ENCODE measurements at places on chromosomes 16 and 17.

DNA sequence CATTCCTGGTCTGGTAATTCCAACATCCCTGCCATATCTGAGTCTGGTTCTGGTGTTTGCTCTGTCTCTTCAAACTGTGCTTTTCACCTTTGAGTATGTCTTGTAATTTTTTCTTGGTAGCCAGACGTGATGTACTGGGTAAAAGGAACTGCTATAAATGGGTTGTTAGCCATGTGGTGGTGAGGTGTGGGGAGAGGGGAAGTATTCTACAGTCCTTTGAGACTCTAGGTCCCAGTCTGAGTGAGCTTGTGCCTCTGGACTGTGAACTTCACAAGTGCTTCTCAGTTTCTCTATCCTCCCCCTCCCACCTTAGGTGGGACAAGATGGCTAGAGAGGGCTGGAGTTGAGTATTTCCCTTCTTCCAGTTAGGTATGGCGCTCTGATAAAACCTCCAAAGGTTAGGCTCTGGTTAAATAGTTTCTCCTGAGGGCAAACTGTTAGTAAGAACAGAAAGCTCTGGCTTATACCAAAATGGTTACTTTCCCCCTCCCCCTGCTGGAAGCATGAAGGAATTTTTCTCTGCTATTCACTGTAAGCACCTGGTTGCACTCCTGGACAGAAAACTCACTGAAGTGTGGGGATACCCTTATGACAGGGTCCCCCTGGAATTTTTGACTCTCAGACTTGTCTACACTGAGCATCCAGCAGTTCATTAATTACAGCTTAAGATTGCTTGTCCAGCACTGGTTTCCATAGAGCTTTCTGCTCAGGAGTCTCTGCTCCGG is 87.8 kb downstream of the MARCHF10 start:
- peak; percentile 26 for DNase-seq

DNA sequence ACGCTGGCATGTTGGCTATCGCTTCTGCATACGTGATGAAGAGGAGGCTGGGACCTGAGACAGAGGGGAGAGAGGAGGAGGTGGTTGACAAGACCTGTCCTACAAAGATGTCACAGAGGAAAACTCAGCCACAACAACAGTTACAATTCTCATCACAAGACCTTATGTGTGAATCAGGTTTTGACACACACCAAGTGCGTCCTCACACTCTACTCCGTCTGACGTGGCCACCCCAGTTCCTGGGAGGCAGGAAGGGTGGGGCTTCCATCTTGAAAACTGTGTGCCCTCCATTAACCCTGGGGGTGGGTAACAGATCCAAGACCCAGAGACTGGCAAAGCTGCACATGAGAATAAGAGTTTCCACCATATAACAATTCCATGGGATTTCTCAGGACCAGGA is 24.1 kb downstream of the SLC6A4 start:
- no peak for DNase-seq

DNA sequence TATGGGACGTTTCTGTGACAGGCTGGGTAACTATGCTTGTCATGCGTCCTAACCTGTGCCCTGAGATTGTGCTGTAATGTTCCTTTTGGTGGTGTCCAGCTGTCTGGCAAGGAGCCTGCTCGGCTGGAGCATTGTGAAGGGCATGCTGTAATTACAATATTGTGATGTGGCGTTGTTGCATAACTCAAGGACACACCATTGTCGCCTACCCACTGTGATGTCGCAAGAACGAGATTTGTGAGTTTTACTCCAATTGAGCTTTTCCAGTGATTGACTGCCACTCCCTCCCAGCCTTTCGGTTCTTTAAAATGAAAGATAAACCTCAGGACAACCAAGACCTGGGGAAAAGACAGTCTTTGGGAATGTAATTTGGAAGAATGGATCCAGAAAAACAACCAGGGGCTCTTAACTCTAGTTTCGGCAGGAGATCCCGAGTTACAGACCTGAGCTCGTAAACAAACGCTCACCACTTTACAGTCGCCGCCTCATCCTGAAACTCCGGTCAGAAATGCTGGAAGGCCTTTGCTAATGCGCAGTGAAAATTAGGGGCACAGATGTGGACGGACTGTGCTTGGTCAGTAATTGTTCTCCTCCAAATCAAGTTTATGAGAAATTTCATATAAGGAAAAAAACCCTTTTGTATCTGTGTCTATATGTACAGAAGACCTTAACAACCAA is 1.3 kb downstream of the ZNF750 start:
- no peak for DNase-seq

DNA sequence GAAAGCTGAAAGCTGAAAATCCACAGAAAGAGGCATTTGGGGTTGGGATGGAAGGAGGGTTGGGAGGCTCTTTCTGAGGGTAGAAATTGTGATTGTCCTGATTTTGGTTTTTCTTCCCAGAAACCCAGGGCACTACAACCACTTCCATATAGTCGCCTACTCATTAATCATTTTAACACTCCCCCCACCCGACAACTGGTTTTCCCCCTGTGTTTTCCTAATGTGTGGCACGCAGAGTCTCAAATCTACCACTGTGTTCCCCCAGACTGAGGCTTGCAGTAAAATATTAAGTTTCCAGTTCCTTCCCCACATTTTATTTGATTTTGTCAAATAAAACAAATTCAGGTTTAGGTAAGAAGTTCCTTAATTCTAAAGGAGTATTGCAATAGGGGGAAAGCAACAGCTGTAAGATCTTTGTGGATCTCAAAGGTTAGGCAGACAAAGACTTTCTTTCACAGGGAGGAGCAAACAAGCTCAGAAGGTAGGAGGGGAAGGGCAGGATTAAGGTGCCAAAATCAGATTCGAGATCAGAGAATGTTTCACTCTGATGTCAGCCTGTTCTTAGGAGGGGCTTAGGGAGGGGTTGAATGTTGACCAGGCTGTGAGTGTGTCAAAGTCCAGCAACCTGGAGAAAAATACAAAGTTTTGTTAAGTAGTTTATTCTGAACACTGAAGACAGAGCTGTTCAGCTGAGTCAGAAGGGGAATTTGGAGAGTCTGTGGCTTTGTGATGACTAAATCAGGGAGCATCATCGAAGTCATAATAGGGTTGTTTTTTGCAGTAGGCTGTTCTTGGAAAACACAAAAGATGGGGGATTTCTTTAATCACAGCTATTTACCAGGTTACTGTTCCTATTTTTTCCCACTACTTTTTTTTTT is 3.6 kb downstream of the ZNF267 start:
- peak; percentile 87 for DNase-seq

DNA sequence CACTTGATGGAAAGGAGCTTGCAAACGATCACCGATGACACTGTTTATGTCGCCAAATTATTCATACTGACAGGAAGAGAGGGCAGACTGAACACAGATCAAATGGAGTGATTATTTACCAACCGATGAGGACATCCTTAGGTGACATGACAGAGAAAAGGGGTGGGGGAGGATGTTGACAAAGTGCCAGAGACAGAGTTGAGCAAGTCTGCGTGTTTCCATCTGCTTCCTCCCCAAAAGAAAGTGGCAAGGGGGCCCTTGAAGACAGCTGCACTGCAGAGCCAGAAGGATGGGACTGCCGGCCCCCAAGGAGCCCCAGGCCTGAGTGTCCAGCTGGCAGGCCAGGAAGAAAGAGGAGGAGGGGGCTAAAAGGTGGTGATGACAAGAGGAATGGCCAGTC is 191.0 kb upstream of the RPL38 start:
- no peak for DNase-seq

GRCh38 chr17:71846561-71847110 is 274.2 kb upstream of the SOX9 start:
- DNase-seq, result no peak

DNA sequence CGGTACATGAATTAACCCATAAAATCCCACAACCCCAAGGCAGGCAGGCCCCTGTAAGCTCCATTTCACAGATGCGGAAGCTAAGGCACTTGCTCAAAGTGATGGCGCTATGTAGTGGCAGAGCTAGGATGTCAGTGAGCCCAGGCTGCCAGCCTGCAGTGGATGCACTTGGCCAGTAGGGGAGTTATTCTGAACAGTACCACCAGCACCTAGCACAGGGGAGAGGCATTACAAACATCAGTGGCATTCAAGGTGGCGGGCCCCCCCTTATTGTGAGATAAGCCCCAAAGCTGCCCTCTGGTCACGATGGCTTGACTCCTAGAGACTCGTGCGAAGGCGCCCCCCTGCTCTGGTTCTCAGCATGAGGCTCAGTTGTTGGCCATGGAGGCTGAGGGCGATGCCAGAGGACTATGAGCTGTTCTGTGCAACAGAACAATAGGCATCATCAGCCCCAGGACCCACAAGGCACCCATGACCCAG is 33.8 kb downstream of the GTF3C1 start:
- DNase-seq, result peak; percentile 5

Data from RPMI7951 (cell line).